Activated naive CD4-positive, alpha-beta T cell treated with Interleukin-2 at 50 U/mL for 16 hours (primary cell): ENCODE measurements at places on chromosomes 6 and 20.

GRCh38 chr6:104349191-104349590 lies 510.5 kb downstream of the HACE1 start:
- DNase-seq = no peak

DNA sequence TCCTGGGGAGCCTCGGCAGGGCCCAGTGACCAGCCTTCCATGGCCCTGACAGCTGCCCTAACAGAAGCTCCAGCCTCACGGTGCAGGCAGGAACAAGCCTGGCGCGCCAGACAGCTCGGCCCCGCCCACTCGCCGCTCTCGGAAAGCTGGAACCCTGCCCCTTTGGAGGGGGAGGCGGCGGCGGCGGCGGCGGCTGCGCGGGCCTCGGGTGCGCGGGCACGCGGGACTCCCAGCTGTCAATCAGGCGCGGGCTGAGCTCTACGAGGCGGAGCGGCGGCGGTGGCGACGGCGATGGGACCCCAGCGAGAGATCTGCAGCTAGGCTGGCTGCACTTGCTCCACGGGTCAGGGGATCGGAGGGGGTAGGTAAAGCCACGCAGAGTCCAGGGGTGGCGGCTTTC lies at the start of gene NRSN1:
Gene NRSN1, plus strand, starts transcription at position 236 of the 400 bp plus-strand sequence. CDS start 8,113 bp downstream, outside the sequence.
- DNase-seq = no peak

DNA sequence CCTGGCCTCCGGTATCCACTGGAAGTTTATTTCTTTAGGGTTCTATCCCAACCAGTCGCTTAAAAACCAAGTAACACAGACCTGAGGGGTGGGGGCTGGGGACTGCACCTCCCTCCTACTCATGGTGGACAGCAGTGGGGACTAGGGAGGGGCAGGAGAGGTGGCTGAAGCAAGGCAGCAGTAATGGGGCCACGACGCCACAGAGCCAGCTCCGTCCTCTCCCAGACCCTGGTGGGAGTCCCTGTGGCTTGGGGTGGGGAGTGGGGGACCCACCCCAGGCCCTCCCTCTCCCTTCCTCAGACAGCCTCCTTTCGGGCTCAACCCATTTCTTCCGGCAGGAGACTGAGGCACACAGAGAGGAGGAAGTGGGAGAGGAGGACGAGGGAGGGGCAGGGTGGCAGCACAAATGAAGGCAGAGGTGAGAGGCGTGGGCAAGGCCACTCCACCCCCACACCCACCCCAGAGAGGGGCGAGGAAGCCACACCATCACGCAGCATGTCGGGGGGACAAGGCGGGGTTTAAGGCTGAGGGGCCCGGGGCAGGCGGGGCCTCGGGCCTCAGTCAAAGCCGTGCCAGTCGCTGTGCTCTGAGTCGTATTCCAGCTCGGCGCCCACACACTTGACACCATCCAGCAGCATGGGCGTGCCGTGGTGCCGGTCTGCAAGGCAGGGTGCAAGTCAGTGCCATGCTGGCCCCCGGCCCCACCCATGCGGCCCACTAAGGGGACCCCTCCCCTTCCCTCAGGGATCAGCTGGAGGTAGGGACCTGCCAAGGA lies 13.9 kb downstream of the ADISSP start:
- no peak for DNase-seq

- peak; percentile 63 for DNase-seq
These were observed 24.9 kb upstream of the FUCA2 start for GRCh38 chr6:143536461-143536865.

- no peak for DNase-seq
These were observed 24.5 kb upstream of the HLA-A start for GRCh38 chr6:29917857-29918256.

GRCh38 chr6:11214084-11214833 lies 18.2 kb downstream of the NEDD9 start:
- no peak for DNase-seq
